ENCODE measurements at places on chromosomes 4 and X.

GRCh38 chr4:185128272-185129119 is 14.6 kb upstream of the SLC25A4 start:
- DNase-seq = no peak

DNA sequence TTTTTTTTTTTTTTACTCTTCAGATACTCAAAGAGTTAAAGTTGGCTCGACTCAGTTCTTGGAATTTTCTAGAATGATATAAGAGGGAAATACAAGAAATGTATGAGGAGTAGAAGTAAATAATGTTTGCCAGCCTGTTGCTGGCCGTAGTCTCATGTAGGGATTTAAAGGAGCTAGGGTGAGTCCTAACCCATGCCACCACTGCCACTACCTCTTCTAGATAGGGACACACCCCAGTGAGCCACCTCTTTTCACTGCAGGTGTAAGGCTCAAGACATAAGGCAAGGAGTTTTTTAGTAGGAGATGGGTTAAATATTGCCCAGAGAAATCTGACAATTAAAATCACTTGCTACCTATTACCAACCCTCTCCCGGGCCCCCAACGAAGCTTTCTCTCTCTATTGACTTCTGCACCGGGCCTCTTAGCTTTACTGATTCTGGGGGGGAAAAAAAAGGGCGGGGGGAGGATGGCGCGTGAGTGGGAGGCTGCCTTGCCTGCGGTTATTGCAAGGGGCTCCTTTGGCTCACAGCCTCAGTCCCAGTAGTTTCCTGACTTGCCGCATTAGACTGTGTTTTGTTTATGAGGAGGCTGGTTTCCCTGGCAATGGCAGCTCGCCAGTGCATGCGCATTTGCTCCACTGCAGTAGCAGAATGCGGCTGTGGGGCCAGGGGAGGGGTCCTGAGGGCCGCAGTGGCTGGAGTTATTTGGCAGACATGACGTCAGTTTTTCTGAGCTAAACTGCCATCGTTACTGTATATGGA is 3.0 kb downstream of the LINC00632 start:
- DNase-seq = no peak

DNA sequence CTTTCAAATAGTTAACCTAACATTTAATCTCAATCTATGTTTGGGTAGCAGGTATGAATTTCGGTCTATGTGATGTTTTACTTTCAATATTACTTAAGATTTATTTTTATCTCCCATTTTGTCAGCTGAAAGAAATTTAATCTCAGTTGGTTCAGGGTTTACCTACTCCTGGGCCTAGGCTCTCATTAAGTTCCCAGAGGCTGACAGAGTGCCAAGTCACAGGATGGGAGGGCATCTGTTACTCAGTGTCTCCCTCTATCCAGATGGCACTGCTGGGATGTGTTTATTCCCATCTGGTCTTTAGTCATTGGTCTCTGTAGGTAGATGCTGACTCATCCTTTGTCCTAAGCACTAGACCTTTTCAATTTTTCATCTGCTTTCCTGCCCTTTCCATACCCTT is 129.4 kb upstream of the ARSJ start:
- no peak for DNase-seq

DNA sequence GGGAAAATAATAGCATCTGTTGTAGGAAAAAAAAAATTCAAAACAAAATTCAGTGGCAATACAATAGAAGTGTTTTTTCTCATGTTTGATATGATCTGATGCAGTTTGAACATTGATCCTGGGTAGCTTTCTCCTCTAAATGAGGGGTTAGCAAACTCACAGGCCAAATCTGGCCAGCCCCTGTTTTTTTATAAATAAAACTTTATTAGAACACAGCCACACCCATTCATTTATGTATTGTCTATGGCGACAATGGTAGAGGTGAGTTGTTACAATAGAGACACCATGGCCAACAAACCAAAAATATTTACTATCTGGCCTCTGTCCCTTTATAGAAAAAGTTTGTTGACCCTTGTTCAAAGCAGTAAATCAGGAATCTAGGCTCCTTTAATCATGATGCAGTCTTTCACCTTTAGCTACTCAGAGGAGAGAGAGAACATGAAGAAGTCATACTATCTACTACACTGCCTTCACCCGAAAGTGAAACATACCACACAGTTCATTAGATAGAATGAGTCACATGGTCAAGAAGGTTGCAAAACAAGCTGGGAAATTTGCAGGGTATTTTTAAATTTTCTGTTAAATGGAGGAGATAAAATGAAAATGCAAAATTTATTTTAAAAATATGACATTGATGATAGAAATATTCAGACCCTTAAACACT is 186.6 kb upstream of the MAOA start:
- DNase-seq = no peak

- DNase-seq = no peak
These were observed 752 bp upstream of the FGF5 start for GRCh38 chr4:80265571-80266252.

DNA sequence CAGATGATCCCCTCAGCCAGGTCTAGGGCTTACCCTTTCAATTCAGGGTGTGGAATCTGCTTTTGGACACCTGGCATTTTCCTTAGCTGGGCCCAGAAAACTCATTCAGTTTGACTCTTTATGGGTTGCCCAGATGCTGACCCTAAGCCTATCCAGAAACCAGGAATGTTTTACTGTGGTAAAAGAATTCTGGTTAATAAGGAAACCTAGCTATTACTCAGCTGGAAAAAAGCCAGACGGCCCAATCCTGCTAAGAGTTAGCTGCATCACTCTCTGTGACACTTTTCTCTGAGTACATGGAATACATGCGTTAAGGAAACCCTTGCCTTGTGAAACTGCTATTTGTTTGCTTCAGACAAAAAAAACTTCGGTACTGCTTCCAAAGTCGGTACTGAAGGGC is 28.0 kb downstream of the ING2 start:
- DNase-seq = no peak

Measured in HuH-7.5 (cell line).